ENCODE measurements at places on chromosomes 4 and X. TPM values are rescaled to one million over a fixed set of nuclear protein-coding genes. Genes with fewer than 3 reads are reported as not detected.

DNA sequence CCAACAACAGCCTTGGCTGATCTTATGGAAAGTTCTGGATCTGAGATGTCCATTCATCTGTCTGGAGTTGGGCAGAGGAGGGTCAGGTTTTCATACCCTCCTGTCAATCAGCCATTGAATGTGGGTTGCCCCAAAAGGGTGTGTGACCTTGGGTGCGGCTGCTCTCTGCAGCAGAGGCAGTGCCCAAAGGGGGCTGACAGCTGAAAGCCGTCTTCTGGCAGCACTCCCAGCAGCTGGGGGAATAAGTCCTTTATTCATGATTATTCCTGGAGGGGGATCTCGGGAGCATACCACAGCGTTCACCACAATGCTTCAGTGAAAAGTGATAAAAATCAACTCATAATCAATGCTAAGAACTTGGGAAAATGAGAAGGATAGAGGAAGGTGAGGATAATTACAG, 54.7 kb downstream of the OTC start:
- DNase-seq = no peak

GRCh38 chrX:131010186-131010585, 48.0 kb upstream of the ARHGAP36 start:
- no peak for DNase-seq

GRCh38 chr4:145281951-145282350, 101.6 kb upstream of the OTUD4 start:
- DNase-seq = no peak

DNA sequence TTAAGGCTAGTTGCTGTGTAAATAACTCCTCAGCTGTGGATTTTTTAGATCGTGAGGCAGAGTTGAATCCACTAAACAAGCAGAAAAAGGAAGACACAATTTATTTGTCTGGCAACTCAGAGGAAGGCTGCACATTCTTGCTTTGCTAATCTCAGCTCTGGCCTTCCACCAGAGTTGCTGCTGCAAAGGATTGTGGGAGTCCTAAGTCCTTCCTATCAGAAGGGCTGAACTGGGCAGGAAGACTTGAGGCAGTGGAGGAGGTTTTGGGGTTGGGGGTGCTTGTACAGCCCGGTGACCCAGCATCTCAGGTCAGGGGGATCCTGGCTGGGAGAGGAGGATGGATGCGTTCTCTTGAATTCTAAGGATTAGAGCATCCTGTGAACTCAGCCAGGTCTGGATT, 11.0 kb upstream of the VSIG1 start:
- DNase-seq = no peak

GRCh38 chr4:122700178-122700725, 32.3 kb upstream of the BBS12 start:
- DNase-seq = no peak

HPRT1 gene
- total RNA-seq = 64.3 TPM

DNA sequence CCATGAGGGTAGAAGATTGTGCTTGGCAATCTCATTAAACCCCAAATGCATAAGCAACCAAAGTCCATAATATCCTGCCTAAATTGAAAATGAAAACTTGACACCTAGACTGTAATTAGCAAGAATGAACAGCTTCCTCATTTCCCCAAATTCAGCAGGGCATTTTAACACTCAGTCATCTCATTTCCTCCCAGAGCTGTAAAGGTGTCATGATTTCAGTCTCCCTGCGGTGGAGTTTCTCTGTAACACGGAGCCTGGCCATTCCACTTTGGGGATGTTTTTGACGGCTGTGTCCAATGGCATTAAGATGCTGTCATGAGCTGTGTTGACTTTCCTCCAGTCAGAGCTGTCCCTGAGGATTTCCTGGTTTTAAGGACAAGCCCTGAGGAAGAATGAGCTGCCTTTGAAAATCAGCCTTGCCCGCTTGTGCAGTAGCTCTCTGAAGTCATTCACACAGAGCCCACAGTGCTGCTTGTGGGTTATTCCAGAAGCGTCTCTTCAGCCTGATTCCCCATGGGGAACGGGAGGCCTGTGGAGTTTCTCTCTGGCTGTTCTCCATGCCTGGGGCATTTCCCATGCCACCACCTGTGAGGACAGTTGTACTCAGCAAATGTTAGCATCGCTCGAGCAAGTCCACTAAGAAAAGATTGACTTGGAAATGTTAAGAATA, 187.0 kb downstream of the MID1 start:
- DNase-seq = no peak

DIPK2B gene
- total RNA-seq = 0.05 TPM

GRCh38 chrX:24099394-24099793, 44.6 kb downstream of the EIF2S3 start:
- no peak for DNase-seq

DNA sequence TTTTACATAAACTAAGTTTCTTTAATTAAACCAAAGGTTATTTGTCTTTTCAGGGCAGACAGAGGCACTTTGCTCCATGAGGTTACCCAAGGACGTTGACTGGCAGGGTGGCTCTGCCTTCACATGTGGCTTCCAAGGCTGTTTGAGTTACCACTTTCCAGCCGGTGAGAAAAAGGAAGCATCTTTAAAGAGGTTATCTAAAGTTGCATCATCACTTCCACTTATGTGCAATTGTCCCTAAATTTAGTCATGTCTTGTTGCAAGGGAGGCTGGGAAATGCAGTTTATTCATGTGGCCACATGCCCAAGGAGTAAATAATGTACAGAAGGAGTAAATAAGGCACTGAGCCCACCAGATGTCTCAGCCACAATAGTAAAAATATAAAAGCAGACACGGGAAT, 29.0 kb upstream of the RAP1GDS1 start:
- DNase-seq = no peak

All from activated T-cell treated with anti-CD3 and anti-CD28 coated beads, Interleukin-2, amount 50 U/mL, for 72 hours (primary cell).